ENCODE measurements at places on chromosomes 11 and 22. TPM values are rescaled to one million over a fixed set of nuclear protein-coding genes. Genes with fewer than 3 reads are reported as not detected.

The KCNE3 gene
- 1.1 TPM for total RNA-seq

The CD248 gene
- 1.3 TPM for total RNA-seq

The OR51E2 gene
- total RNA-seq: not detected

The MFNG gene
- 82.4 TPM for total RNA-seq

The TSPAN18 gene
- 66.3 TPM for total RNA-seq

The HBB gene
- total RNA-seq: not detected

The KRTAP5-8 gene
- not detected for total RNA-seq

The CRY2 gene
- total RNA-seq: 14.5 TPM

The CSNK2A3 gene
- 7.4 TPM for total RNA-seq

The ABCG4 gene
- under 0.01 TPM for total RNA-seq

The RASSF10 gene
- total RNA-seq: under 0.01 TPM

The MUC5AC gene
- not detected for total RNA-seq

The MRGPRF gene
- total RNA-seq: 0.06 TPM

The PPM1F gene
- 147 TPM for total RNA-seq

The MMP27 gene
- total RNA-seq: not detected

The ISX gene
- not detected for total RNA-seq

The GGT5 gene
- 2.8 TPM for total RNA-seq

The ARHGAP32 gene
- 1.8 TPM for total RNA-seq

The MAPK8IP1 gene
- total RNA-seq: 3.2 TPM

The RIN1 gene
- total RNA-seq: 2.9 TPM

The PGA5 gene
- not detected for total RNA-seq

The RASSF7 gene
- 16.4 TPM for total RNA-seq

The SERPINH1 gene
- total RNA-seq: 285 TPM

The INSC gene
- total RNA-seq: under 0.01 TPM

The KRTAP5-1 gene
- total RNA-seq: not detected

The KIRREL3 gene
- not detected for total RNA-seq

The MMP11 gene
- total RNA-seq: 8.6 TPM

The PGR gene
- under 0.01 TPM for total RNA-seq

The LDHAL6A gene
- not detected for total RNA-seq

The OR5P2 gene
- total RNA-seq: not detected

The PACSIN2 gene
- 48.2 TPM for total RNA-seq

The PRR5L gene
- total RNA-seq: 21.4 TPM

The DERL3 gene
- 0.49 TPM for total RNA-seq

The SAA4 gene
- total RNA-seq: not detected

The CRYBB2 gene
- not detected for total RNA-seq

The OR2AG2 gene
- under 0.01 TPM for total RNA-seq

The MFRP gene
- total RNA-seq: under 0.01 TPM

The ABCC8 gene
- not detected for total RNA-seq

The MMP8 gene
- total RNA-seq: not detected

The PRRG4 gene
- total RNA-seq: 1.2 TPM

The STX5 gene
- 40.8 TPM for total RNA-seq

The MS4A12 gene
- total RNA-seq: not detected

The CASP5 gene
- not detected for total RNA-seq

The RBMXL2 gene
- total RNA-seq: not detected

The APOA5 gene
- total RNA-seq: not detected

Data from bladder microvascular endothelial cell (primary cell).